Osteocyte (in vitro differentiated cells): ENCODE measurements at places on chromosomes 7 and 10. TPM values are rescaled to one million over a fixed set of nuclear protein-coding genes. Genes with fewer than 3 reads are reported as not detected.

Gene KEL
- total RNA-seq, result 0.50 and 1.5 TPM in 2 replicates

Gene OIT3
- total RNA-seq, result 0.19 and 0.21 TPM in 2 replicates

Gene UTF1
- not detected in 2 replicates for total RNA-seq

Gene CABCOCO1
- 0.19 TPM in 1 of 2 replicates, not detected in the other for total RNA-seq

Gene AMZ1
- 5.8 and 6.6 TPM in 2 replicates for total RNA-seq

Gene HHEX
- 1.2 and 1.7 TPM in 2 replicates for total RNA-seq

Gene BAIAP2L1
- total RNA-seq, result 8.6 and 10.9 TPM in 2 replicates

DNA sequence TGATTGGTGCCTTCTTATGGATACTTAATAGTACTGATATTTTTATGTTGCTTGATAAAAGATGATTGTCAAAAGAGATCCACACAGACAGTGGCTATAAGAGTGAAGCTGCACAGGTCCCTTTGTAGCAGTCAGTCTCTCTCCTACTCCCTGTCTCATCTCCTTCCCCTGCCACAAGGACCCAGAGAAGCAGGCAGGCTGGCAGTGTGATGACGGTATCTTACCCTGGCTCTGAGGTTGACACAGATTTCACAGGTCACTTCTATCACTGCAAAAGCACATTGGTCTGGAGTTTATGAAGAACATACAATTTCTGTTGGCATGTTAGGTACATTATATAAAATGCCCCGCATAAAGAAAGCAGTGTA is 64.4 kb upstream of the AHR start:
- no peak for DNase-seq

DNA sequence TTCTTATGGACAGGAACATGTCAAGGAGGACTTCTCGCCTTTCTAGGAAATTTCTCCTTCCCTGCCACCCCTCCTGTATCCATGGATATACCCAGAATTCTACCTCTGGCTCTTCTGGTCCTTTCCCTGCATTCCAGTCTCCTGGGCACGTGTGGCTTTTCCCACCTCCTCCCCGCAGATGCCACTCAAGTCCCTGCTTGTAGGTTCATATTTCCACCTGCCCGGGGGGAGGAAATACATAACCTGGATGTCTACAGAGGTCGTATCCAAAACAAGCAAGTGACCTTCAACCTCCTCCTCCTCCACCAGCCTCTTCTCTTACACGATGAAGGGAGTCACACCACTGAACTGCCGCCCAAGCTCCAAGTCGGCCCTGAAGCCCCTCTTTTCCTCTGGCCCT is 20.7 kb downstream of the FGFR2 start:
- no peak for DNase-seq

DNA sequence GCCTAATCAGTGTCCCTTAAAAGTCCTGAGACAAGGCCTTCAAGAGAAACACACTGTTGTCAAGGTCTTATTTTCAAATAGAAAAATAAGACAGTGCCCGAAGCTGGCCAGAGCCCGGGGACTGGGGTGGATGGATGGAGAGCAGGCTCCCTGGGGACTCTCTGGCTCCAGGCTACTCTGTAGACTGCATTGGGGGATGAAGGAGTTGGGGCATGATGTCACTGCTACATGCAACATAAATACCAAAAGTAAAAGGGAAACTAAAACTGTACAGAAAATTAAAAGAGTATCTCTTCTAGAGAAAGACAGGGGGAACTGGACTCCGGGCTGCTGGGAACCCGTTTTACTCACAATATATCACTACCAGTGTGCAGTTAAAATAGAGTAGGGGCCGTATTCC is 629.8 kb downstream of the KCNMA1 start:
- DNase-seq, result peak; percentile 85

- DNase-seq, result no peak
Observed at GRCh38 chr10:3564346-3565002, 220.5 kb downstream of the KLF6 start.

- no peak for DNase-seq
Observed at GRCh38 chr10:88754287-88754686, 5.5 kb upstream of the LIPN start.

DNA sequence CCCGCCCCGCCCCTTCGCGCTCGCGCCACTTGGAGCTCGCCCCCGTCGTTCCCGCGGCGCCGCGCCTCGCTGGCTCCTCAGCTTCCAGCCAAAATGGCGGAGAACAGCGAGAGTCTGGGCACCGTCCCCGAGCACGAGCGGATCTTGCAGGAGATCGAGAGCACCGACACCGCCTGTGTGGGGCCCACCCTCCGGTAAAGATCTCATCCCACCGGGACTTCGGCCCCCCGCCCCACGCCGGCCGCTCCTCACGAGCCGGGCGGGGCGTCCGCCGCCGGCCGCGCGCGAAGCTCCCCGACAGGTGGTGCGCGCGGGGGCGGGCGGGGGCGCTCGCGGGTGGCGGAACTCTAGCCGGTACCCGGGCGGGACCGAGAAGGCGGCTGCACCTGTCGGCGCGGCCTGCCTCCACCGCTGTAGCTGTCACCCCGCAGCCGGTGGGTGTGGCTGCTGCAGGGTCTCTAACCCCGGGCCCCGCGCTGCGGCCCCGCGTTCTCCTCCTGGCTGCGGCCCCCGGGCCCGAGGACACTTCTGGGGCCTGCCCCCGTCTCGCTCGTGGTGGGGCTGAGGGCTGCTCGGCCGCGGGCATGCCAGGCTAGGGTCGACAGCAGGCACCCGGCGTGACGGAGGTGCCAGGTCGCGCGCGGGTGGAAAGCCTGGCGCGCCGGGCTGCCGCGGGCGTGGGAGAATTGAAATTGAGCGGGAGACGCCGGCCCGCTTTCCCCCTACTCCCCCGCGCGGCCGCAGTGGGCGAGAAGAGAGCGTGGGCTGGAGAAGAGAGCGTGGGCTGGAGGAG is at the start of gene EXOC6:
EXOC6 (plus strand) TSS at position 80 of the 793 bp plus-strand sequence; CDS start at position 94, 14 bp downstream.
- peak; percentile 91 for DNase-seq

GRCh38 chr10:30857803-30858202 is 173.9 kb downstream of the ZNF438 start:
- DNase-seq, result no peak

DNA sequence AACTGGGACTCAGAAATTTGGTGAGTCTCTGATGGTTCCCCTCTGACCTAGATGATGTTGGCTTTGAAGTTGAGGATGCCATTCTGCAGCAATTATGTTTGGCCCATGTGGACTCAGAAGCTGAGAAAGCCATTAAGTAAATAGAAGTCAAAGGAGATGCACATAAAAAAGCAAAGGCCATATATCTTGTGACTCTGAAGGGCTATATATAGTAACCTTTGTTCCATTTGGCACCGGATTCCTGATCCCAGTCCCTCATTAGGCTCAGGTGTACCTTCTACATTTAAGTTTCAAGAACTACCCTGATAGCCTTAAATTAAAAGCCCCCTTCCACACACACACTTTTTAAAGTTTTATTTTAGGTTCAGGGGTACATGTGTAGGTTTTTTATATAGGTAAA is 50.0 kb upstream of the PDK4 start:
- no peak for DNase-seq

DNA sequence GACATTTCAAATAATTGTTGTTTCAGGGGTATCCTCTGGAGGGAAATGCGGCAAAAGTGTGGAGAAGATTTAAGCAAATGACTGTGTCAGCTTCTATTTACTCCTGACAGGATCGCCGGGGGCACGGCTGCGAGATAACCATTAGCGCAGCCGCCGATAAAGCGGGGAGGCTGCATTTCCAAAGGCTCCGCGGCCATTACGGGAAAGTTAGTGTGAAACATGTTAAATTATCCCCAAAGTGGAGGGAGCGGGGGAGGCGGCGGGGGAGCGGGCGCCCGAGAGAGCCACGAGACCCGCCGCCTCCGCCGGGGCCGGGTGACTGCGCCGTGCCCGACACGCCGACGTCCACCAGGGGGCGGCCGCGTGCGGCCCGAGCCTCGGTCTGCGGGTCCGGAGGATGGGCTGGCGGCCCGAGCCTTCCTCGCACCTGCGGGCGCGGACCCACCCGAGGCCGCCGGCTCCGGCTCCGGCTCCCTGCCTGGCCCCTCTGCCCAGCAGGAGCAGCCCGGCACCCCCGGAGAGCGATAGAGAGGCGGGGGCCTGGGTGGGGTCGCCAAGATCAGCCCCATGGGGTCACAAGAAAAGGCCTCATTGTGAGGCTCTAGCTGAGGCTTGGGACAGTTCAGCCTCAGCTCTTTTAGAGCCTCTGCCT is 74.4 kb upstream of the PAX2 start:
- no peak for DNase-seq

DNA sequence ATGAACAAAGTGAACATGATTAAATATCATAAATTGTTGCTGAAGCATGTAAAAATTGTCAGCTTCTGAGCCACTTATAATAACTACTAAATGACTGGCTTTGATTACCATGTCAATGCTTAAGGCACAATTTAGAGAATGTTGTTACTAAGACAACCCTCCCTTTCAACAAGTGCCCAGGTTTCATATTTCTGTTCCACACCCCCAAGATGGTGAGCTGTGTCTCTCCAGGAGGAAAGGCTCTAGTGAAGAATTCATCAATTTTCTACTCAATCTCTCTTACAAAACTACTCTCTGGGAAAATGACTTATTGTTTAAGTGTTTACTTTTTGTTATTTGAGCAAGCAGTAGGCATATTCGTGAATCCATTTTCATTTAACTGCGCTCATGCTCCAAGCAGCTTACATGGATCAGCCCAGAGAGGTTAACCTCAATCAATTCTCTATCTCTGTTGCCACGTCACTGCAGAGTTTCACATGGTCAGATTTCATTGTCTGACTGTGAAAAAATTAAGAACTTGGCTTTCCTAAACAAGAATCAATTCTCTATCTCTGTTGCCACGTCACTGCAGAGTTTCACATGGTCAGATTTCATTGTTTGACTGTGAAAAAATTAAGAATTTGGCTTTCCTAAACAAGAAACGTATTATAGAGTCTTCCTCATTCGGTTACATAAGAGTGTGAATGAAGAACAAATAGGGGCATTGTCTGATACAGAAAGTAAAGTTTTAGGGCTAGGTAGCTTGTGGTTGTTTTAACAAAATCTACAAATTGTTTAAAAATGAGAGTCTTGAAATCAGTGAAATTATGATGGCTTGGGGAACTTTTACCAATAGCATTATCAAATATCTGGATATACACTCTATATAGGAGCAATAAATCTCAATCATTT is 49.7 kb downstream of the CCDC71L start:
- DNase-seq, result no peak

DNA sequence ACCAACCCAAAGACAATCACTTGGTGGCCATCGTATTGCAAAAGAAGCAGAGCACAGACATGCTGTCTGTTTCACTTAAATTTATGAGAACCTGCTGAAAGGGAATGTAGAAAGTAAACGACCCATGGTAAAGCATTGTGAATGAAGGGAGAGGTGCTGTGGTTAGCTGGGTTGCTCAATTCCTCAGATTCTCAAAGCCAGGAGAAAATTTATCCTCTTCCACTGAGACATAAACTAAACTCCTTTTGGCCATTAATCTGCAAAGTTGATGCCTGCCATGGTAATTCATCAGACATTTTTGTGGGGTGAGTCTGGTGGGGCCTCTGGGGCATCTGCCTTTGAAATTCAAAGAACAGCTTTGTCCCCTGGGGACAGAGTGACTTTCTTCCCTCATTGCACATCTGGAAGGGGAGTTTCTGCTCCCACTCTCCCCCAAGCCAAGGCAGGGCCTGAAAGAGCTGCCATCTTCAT is 951.0 kb downstream of the LRMDA start:
- DNase-seq, result no peak

DNA sequence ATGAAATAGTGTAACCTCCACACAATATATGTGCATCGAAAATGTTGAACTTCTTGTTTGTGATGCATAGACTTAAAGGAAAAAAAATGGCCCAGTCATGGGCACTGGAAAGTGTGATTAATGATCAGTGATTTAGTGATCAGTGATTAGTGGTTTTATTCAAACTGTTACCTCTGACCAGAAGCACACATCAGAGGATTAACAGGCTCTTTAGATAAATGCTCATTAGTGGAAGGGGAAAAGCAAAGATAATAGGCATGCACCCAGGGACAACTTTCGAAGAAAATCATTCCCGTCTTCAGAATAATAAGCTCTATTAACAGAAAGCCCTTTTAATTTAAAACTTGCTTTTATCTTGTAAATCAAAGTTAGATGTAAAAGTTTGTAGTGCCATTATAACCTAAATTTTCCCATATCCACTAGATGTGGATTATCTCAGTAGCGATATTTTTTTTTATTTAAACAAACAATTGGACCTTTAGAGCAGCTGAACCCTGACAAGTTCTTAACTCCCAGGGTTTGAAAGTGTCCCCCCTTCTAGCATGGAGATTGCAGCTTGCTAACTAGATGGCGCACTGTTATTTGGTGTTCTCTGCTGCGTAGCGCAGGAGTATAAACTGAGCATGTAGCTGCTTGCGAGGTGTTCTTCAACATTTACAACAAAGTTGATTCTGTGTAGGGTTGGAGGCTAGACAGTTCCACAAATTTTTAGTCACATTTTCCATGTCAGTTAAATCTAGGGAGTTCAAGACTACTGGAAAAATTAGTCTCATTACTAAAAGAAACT is at the start of gene CREB5:
CREB5 (plus strand) TSS at position 643 of the 787 bp plus-strand sequence. CDS start 397 bp downstream, outside the sequence.
- no peak for DNase-seq

GRCh38 chr10:9211228-9211627 is 1156.7 kb downstream of the GATA3 start:
- no peak for DNase-seq

DNA sequence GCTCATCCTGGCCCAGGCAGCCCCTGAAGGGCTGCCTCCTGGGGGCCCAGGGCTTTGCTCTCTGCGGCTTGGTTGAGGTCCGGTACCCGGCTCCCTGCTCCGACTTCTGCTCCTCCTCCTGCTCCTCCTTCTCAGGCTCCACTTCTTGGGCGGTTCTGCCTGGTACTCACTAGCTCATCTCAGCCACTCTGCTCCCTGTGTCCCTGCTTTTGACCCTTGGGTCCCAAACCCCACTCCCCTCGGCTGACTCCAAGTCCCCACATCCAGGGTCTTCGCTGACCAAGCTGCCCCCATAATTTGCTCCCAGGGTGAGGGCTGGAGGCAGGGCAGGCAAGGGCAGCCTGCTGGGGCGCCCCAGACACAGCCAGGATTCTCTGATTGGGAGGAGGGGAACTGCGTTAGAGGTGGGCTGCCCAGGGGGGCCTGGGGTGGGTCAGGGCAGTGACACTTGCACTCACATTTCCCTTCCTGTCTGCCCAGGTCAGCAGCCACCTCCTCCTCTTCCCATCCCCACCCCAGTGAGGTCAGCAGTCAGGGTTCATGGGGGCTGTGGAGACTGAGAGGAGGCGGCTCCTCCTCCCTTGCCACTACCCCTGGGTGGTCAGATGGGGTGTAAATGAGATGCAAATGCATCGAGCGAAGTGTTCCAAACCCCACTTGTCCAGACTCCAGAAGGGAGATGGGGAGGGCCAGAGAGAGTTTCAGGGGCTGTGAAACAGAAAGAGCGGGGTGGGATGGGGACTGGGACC is 2.2 kb downstream of the SMARCD3 start:
- DNase-seq, result no peak

DNA sequence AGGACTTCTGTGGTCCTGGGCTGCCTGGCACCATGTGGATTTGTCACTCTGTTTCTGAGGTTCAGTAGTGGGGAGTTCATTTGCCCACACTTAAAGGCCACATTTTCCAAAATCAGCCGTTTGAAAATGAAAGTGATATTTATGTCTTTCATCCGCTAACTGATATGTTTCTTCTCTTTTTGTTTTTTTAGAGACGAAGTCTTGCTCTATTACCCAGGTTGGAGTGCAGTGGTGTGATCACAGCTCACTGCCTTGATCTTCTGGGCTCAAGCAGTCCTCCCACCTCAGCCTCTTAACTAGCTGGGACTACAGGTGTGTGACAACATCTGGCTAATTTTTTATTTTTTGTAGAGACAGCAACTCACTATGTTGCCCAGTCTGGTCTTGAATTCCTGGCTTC is 58.6 kb downstream of the EBLN1 start:
- DNase-seq, result no peak

GRCh38 chr10:12020574-12020973 is 22.0 kb downstream of the UPF2 start:
- no peak for DNase-seq

- no peak for DNase-seq
Observed at GRCh38 chr7:149414171-149414570, 46.7 kb downstream of the ZNF777 start.
